ENCODE measurements at places on chromosomes 5 and 9.

- no peak for DNase-seq
Measured at GRCh38 chr5:84696651-84697050, 312.0 kb upstream of the EDIL3 start.

- no peak for DNase-seq
Measured at GRCh38 chr5:36230151-36230790, 11.5 kb downstream of the NADK2 start.

GRCh38 chr5:96868603-96869371, 7.5 kb upstream of the ERAP2 start:
- DNase-seq = no peak

DNA sequence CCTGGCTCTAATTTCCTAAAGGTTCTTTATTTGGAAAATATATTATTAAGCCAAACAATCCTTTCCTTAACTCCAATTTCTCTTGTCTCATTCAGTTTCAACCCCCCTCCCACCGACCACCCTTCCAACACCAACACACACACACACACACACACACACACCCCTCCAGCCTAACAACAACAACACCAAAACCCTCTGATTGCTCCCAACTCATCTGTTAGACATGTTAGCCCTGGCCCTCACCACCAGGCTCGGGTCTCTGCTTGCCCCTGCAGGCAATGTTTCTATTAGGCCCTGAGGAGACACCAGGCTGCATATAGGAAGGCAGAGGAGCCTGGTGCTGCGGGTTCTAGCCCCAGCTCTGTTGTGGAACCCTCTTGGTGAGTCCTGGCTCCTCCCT, 18.4 kb upstream of the TRAF1 start:
- DNase-seq = no peak

- no peak for DNase-seq
Measured at GRCh38 chr5:85663708-85664031, 954.1 kb upstream of the COX7C start.

DNA sequence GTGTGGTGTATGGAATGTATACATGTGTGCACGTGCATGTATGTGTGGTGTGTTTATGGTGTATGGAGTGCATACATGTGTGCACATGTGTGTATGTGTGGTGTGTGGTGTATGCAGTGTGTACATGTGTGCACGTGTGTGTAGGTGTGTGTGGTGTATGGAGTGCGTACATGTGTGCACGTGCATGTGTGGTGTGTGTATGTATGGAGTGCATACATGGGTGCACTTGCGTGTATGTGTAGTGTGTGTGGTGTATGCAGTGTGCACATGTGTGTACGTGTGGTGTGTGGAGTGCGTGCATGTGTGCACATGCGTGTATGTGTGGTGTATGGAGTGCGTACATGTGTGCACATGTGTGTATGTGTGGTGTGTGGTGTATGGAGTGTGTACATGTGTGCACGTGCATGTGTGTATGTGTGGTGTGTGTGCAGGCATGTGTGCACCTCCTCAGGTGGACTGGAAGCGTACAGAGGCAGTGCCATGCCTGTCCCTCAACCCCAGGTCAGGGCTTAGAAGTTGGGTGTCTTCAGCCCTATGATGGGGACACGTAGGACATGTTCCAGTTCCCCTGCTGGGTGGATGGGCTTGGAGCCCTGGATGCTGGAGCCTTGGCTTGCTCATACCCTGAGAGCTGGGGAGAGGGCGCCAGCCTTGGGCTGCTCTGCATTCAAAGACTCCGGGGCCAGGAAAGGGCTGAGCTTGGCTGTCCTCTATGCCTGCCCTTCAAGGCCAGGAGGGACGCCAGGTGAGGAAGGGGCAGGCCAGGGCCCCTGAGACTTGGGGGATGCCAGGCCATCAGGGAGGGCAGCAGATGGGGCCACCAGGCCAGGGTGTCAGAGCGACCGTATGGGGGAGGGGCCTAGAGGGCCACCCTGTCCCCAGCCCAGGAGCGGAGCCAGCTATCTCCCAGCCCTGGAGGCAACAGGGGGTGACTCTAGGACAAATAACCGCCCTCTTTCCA, 12.2 kb downstream of the MYMK start:
- DNase-seq = no peak

DNA sequence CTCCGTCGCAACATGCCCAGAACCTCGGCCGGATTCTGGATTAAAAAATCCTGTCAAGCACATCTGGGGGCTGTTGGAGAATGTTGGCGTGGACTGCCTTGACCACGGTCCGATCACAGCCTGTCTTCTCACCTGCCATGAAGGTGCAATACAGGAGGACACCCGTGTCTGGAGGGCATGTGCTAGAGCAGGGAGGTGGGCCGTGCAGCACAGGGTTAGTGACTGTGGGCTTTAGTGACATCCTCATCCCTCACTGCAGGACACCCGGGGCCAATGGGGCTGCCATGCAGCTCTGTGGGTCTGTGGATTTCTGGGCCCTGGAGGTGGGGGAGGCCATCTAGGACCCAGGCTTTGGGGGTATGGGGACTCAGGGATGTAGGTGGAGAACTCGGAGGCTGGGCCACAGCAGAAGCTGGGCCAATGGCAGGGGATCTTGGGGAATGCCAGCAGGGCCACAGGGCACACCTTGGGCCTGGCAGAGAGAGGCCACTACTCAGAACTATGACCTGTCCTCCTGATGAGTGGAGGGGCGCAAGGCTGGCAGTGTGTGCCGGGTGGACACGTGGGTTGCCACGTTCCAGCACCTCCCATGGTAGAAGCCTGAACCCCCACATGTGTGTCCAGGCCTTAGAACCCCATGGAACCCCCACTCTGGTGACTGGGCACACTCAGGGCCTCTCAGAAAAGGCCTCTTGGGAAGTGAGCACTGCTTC, 23.3 kb downstream of the ZDHHC11B start:
- no peak for DNase-seq

GRCh38 chr5:765948-766631, 18.4 kb downstream of the ZDHHC11B start:
- no peak for DNase-seq

DNA sequence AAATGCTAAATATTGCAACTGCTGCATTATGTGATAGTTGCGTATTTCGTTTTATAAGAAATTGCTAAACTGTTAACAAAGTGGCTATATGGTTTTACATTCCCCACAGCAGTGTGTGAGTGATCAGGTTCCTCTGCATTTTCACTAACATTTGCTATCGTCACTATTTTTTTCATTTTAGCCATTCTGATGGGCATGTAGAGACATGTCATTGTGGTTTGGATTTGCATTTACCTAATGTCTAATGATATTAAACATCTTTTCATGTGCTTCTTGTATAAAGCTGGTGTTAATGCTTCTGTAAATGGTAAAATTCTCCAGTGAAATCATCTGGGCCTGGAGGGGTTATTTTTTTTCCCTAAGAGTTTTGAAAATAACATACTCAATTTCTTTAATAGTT, 61.6 kb downstream of the ERCC6L2 start:
- peak; percentile 38 for DNase-seq

DNA sequence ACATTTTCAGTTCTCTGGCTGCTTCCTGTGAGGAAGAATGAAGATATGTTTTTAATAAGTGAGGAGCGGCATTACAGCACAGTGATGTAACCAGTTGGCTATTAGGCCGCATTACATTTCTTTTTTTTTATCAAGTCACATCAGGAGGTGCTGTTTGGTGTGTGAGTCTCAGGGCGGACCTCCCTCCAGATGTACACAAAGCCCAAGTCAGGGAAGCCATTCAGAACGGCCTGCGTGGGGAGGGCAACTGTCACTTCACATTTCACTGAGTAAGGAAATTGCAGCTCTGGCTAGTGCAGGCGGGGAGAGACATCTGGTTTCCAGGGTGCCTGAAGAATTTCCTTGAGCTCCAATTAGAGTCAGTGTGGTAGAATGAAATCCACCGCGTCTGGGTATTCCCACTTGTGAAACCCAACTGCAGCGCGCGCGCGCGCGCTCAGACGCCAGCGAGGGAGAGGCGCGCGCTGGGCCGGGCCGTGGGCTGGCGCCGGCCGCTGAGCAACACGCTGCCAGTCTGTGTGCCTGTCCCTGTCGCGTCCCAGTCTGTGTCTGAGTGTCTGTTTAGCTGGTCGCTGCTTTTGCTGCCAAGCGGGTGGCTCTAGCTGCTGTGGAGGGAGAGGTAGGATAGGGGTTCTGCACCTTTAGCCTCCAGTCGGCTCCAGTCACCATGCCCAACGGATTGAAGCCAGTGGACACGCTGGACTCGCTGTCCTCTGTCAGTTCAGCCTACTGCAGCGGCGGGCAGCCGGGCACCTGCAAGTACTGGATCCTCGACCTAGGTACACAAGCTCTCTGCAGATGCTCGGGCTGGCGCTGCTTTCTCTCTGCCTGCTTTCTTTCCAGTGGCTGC, 140.8 kb upstream of the OTULINL start:
- no peak for DNase-seq

- no peak for DNase-seq
Measured at GRCh38 chr5:31066655-31067328, 126.7 kb upstream of the CDH6 start.

- DNase-seq = no peak
Measured at GRCh38 chr9:37675661-37676060, 24.9 kb downstream of the FRMPD1 start.

DNA sequence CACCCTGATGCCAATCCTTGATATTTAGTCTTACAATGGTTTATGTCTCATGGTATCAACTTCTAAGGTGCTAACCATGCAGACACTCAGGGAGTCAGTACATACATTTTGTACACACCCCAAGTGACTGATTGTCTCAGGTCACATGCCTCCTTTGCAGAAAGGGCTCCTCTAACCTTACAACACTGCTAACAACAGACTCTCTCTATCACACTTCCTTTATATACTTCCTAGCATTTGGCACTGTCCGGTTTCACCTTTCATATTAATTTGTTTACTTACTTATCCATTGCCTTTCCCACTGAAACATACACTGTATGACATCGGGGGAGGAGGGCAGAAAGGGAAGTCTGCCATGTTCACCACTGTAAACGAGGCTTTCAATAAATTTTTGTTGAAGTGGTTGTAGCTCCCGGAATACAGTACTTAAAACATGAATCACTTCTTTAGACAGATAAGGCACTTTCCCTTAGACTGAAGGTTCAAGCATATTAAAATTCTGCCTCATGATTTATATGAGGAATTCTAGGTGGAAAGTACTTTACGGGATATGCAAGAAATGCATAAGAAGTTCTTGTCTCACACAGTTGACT, 20.6 kb downstream of the EMB start:
- DNase-seq = no peak

- no peak for DNase-seq
Measured at GRCh38 chr5:125142458-125142857, 396.0 kb upstream of the ZNF608 start.

DNA sequence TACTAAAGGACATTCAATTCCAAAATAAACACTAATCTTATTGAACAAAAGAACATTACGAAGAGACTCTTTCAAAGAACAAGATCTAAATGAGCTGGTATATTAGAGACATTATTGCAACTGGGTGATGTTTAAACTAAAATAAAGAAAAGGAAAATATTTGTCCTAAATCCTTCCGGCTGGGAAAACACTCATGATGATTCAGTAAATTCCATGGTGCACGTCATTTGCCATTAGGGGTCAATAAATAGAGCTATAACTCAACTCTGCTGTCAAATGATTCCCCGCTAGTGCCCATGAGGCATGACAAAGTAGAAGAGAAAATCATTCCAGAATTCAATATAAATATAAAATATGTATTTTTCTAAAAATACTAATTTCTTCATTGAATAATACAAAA, 565.5 kb upstream of the TUSC1 start:
- DNase-seq = no peak

- DNase-seq = no peak
Measured at GRCh38 chr9:135245482-135246247, 158.2 kb downstream of the OLFM1 start.

DNA sequence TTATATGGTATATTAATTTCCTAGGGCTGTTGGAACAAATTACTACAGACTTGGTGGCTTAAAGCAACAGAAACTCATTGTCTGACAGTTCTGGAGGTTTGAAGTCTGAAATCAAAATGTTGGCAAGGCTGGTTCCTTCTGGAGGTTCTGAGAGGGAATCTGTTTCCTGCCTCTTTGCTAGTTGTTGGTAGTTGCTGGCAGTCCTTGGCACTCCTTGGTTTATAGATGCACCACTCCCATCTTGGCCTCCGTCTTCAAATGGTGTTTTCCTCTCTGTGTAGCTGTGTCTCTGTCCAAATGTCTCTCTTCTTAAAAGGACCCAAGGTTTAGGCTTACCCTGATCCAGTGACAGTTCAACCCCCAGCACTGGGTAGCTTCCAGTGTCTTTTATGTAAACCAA, 17.5 kb downstream of the MELK start:
- no peak for DNase-seq

DNA sequence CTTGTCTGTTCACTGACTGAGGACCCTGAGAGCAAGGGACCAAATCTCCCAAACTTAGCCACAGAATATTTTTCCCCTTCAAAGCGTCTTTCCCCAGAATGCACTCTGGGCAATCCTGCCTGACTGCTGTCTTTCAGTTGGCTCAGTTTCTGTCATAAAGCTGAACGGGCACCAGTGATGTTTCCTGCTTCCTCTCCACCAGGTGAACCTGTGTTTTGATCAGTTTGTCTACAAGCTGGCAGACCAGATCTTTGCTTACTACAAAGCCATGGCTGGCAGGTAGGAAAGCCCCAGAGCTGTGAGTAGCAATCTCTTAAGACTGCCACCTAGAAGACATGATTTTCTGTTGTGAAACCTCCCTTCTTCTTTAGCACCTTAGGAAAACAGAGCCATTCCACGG, 61.8 kb downstream of the CYFIP2 start:
- DNase-seq = no peak

DNA sequence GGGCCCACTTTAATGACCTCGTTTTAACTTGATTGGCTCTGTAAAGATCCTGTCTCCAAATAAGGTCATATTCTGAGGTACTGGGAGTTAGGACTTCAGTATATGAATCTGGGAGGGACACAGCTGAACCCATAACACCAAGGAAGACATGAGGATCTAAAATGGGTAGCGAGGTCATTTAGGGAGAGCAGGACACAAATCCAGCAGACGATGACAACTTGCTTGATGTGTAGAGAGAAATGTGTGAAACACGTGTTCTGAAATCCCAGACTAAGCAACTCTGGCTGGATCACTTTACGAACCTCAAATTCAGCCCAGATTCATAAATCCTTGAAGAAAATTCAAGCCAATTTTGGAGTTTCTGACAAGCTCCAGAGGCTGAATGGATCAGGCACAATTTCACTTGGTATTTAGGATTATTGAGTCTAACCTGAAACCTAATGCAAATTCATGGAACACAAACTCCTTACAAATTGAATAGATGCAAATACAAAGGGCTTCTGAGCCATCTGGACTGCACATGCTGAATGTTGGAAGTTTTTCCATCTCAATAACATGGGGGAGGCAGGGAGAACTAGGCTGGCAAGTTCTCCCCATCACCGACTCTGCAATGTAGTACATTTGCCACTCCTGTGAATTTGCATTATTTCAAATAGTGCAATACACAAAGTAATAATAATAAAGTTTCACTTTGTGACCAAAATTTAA, 74.0 kb upstream of the SLC30A5 start:
- DNase-seq = peak; percentile 52
